ENCODE measurements at places on chromosomes 6 and 20.

GRCh38 chr6:15602154-15602553 is 60.7 kb downstream of the DTNBP1 start:
- DNase-seq = no peak

DNA sequence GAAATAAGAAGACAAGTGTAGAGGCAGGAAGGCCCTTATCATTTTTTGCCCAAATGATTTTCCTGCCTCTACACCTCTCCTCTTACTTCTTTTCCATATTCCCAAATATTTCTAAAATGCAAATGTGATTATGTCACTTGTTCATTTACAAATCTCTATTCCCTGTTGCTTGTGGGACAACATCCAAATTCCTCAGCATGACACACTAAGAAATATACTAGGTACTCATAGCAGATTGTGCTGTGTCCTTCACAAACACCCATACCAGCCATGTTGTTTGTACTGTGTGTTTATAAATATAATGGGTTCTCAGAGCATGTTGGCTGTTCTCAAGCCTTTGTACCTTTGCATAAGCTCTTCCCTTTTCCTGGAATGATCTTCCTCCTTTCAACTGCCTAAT is 17.7 kb upstream of the FYN start:
- no peak for DNase-seq

GRCh38 chr20:36847009-36847709 is 28.8 kb upstream of the TLDC2 start:
- peak; percentile 40 for DNase-seq

DNA sequence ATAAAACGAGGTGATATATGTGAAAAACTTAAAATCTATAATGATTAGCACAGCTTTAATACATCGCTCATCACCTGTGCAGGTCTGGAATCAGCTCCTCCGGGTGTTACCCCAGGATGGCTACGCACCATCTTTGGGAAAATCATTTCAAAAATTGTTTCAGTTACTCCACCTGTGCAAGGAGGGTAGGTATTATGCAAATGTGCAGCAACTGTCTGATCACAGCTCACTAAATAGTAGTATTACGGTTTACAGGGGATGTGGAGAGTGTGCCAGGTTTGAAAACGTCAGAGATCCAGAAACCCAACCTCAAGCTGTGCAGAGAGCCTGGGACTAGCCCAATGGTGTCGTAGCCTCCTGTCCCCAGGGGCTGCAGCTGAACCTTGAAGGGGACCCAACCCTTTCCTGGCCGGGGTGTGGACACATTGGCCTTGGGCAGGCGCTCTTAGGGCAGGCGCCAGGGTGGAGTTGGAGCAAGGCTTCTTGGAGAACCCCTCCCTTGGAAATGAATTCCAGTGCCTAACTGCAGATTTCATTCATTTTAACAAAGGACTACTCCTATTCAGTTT is 24.2 kb upstream of the SGK1 start:
- DNase-seq = peak; percentile 11

- DNase-seq = no peak
Observed at GRCh38 chr6:39182604-39183003, 46.7 kb downstream of the KCNK5 start.

GRCh38 chr6:21887231-21888185 is 294.0 kb downstream of the SOX4 start:
- no peak for DNase-seq

Measured in upper lobe of left lung (tissue), 6 donors.